Activated CD4-positive, CD25-positive, alpha-beta regulatory T cell treated with anti-CD3 and anti-CD28 coated beads, Interleukin-2, amount 50 U/mL, for 72 hours (primary cell): ENCODE measurements at places on chromosomes 11 and 22.

GRCh38 chr11:2202071-2202899 is 30.7 kb upstream of the TH start:
- DNase-seq = no peak

DNA sequence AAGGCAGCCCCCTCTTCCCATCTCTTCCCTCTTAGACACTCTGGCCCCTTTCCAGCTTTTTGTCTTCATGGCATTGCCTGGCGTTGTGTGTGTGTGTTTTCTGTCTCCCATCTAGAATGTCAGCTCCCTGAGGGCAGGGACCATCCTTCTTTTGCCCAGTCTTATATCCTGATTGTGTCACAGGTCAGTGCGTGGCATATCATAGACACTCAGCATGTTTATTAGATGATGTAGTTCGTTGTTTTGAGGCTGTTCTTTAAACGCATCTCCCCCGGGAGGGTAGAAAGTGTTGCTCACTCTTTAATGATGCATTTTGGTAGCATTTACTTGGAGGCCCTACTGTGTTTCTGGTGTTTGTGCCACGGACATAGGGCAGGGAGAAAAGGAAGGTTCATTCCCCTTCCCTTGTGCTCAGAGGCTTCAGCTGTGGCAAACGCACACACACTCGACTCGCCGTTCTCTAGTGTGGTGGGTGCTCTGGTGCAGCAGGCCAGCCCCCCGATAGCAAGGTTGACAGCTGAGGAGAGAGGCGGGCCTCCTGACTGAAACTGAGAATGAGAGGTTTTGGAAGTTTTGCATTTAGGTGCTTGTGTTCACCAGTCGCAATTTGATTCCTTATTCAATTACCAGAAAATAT is 60.2 kb downstream of the TNRC6B start:
- no peak for DNase-seq

GRCh38 chr22:45843031-45843430 is 133.9 kb downstream of the WNT7B start:
- no peak for DNase-seq

GRCh38 chr11:100013011-100013410 is 674.1 kb upstream of the ARHGAP42 start:
- DNase-seq = no peak
